ENCODE measurements at places on chromosomes 3 and 15. TPM values are rescaled to one million over a fixed set of nuclear protein-coding genes. Genes with fewer than 3 reads are reported as not detected.

Gene FEZF2
- not detected for total RNA-seq

Gene ADGRG7
- not detected for total RNA-seq

DNA sequence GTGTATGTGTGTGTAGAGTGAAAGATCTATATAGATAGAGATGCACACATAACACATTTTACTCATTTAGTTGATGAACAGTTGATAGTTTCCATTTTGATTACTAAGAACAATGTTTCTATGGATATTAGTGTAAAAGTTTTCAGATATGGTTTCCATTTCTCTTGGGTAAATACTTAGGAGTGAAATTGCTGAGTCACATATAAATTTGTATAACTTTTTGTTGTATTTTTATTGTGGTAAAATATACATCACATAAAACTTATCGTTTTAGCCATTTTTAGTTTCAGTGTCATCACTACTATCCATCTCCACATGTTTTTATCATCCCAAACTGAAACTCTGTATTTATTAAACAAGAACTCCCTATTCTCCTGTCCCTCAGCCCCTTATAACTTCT is 258.3 kb downstream of the RYR3 start:
- no peak for DNase-seq

- no peak for DNase-seq
Observed at GRCh38 chr15:77636209-77636608, 3.5 kb upstream of the LINGO1 start.

- no peak for DNase-seq
Observed at GRCh38 chr15:41028853-41029252, 75.6 kb downstream of the CHAC1 start.
